ENCODE measurements at places on chromosomes 2 and 18.

DNA sequence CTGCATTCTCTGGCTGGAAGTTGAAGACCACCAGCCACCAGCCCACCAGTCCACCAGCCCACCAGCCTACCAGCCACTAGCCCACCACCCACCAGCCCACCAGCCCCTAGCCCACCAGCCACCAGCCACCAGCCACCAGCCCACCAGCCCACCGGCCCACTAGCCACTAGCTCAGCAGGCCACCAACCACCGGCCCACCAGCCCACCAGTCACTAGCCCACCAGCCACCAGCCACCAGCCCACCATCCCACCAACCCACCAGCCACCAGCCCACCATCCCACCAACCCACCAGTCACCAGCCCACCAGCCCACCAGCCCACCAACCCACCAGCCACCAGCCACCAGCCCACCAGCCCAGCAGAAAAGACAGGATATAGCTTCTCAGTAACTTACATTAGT, 18.6 kb upstream of the TMEM131 start:
- no peak for DNase-seq

DNA sequence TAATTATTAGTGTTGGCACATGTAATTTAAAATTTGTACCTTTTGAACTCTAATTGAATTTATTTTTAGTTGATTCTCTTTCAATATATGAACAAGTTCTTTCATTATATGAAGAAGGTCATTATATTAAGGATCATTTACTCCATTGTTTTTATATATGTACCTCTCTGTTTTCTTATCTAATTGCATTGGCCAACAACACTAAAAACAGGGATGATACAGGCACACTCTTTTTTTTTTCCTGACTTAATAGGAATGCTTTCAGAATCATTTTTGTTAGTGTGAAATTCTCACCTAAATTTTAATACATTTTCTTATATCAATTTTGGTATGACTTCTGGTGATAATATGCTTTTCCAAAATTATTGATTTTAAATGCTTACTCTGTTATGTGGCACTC, 75.0 kb upstream of the SCN1A start:
- no peak for DNase-seq

DNA sequence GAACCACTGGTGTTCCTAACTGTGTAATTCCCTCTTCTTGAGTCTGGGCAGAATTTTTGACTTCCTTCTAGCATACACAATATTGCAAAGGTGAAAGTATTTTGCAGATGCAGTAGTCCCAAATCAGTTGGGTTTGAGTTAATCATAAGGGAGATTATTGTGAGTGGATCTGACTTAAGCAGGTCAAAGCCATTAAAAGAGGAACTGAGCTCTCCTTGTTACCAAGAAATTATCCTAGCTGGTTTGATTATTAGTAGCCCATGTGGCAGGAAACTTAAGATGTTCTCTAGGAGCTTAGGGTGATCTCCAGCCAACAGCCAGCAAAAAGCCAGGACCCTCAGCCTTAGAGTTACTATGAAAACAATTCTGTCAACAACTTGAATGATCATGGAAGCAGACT, 221.8 kb downstream of the RPIA start:
- no peak for DNase-seq

GRCh38 chr18:37577051-37577611, 11.5 kb upstream of the CELF4 start:
- no peak for DNase-seq

GRCh38 chr18:21309248-21309647, 67.2 kb downstream of the GREB1L start:
- DNase-seq, result no peak

- DNase-seq, result no peak
Measured at GRCh38 chr2:121293450-121294325, 8.7 kb upstream of the TFCP2L1 start.

DNA sequence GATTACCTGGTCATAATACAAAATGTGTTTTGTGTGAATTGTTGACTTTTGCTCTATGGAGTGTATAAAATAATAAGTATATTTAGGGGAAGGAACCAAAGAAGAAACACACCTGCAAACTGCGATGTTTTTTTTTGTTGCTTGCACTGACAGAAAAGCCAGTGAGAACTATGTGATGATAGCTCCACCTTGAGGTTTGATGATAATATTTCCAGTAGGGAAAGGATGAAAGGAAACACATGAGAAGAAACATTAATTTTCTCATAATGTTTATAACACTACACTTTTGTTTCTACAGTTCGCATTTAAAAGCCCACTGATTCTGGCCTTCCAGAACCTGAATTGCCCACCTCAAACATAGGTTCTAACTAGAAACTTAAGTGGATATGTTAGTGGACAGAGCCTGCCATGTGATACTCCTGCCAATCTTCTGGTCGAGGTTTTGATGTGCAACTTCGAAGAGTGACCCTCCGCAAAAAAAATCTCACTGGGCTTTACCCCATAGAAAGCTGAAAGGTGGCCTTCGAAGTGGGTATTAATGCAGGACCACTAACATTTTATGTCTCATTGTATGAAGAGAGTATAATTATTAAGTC, 476.4 kb upstream of the SPHKAP start:
- no peak for DNase-seq

GRCh38 chr2:159849160-159849813, 51.3 kb upstream of the CD302 start:
- DNase-seq, result no peak

- no peak for DNase-seq
Measured at GRCh38 chr2:223779877-223780276, 57.5 kb downstream of the AP1S3 start.

DNA sequence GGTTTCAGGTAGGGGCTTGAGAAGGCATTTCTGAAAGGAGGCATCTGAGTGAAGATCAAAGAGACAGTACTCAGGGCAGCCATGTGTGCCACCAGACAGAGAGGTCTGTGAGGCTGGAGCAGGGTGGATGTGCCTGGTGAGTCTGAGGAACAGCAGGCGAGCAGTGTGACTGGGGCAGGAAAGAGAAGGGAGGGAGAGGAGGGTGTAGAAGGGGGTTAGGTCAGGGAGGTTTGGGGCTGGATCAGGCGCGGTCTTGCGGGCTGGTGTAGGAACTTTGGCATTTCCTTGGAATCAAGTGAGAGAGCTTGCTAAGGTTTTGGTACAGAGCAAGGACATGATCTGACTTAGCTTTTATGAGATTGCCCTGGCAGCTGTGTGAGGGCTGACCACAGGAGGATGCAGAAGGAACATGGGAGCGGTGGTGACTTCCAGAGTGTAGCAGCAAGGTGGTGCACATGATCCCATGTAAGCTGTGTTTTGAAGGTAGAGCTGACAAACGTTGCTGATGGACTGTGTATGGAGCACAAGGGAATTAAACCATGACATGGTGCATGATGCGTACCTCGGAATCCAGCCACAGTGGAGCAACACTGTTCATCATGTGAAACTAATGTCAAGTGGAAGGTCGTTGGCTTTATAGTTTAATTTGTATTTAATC, 13.9 kb downstream of the RAB31 start:
- no peak for DNase-seq

DNA sequence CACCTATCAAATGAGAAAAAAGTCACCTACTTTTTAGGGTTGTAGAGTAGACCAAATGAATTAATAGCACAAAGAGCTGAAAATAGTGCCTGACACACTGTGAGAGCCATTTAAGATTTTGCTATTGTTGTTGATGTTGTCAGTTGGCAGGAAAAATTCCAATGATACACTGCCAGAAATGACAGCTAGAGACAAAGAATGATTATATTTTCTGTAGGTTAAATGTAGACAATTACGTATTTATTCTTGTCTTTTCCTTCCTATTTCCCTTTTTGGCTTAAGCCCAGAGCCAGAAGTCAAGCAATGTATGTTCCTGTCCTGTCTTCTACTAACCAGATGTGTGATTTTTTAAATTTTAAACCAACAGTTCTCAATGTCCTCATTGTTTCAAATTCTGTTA, 17.2 kb downstream of the NRXN1 start:
- no peak for DNase-seq
